ENCODE measurements at places on chromosomes 1 and 21.

DNA sequence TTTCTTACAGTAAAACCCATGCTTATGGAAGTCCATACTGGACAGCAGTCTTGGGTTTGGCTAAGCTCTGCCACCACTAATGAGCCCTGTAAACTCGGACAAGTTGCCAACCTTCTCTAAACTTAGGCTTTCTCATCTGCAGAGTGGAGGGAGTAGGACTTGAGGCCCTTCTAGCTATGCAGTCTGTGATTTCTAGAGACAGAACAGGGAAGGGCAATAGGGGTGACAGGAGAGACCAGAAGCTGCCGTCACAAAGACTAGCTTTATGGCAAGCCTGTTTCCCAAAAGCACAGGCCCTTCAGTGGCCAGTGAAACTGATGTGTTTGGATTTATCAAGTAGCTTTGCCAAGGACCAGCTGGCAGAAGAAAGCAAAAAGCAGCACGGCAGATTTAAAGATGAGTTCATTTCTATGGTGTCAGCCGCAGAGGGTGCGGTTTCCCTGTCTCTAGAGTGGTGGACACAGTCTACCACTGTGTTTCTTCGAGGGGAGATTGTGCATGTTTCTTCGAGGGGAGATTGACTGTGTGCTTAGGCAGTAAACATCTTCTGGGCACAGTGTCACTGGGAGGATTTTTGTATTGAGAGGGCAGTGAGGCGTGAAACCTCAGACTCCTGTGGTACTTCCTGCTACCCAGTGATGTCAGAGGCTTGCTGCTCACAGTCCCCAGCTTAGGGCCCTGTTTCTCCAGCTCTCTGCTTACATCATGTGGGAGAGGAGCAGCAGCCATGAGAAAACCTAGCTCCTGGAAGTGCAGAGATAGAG is 119.0 kb downstream of the ROR1 start:
- H3K4me1 ChIP-seq: peaks cover 15% of the 10 kb centered on the region
- no peaks in the 10 kb centered on the region for H3K36me3 ChIP-seq
- no peak overlapping the region for H3K27ac ChIP-seq
- no peaks in the 10 kb centered on the region for H3K27me3 ChIP-seq

DNA sequence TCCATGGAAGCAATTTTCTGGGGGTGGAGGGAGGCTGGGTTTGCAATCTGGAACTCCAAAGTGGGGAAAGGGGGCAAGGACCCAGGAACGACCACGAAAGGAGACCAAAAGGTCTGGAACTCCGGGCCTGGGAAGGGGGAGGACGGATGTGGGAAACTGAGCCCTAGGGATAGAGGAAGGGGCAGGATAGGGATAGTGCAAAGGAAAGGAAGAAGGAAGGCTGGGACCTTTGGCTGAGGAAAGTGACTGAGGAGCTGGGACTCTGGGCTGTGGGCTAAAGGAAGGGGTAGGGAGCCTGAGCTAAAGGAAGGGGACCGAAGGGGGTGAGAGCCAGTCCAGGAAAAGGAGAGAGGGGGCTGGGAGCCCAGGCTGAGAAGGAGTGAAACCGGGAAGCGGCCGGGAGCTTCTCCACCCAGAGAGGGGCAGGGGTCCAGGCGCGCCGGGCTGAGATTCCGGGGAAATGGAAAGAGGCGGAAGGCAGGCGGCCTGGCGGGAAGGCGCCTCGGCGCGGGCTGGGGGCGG is 395 bp downstream of the SLC9A1 start:
- H3K27me3 ChIP-seq: no peaks in the 10 kb centered on the region
- H3K4me1 ChIP-seq: peaks cover 13% of the 10 kb centered on the region
- peaks cover 18% of the 10 kb centered on the region for H3K36me3 ChIP-seq
- peak overlapping the region; percentile 62 for H3K4me3 ChIP-seq
- DNase-seq: no peak

GRCh38 chr1:73910466-73910865 is 287.5 kb downstream of the LRRIQ3 start:
- DNase-seq: no peak
- H3K27ac ChIP-seq: no peak overlapping the region
- H3K4me1 ChIP-seq: no peaks in the 10 kb centered on the region
- no peaks in the 10 kb centered on the region for H3K36me3 ChIP-seq
- H3K27me3 ChIP-seq: no peaks in the 10 kb centered on the region

DNA sequence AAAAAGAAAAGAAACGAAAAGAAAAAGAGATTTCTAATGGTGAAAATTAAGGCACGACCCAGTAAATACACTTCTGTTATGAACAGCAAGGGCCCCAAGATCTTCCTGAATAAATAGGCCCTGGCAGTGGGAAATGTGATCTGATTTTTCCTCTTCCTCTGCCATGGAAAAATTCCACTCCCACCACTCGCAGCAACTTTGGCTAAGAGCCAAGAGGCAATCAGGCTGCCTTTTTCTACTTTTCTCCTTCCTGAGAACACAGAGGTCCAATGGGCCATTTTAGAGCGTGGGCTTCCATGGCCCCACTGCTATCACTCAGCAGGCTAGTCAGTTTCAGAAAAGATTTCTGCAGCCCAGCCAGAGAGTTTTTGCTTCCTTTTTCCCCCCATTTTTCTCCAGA is 33.7 kb upstream of the AK4 start:
- no peak for DNase-seq
- no peaks in the 10 kb centered on the region for H3K4me1 ChIP-seq
- no peaks in the 10 kb centered on the region for H3K27me3 ChIP-seq
- H3K4me3 ChIP-seq: no peak overlapping the region
- no peak overlapping the region for H3K27ac ChIP-seq

DNA sequence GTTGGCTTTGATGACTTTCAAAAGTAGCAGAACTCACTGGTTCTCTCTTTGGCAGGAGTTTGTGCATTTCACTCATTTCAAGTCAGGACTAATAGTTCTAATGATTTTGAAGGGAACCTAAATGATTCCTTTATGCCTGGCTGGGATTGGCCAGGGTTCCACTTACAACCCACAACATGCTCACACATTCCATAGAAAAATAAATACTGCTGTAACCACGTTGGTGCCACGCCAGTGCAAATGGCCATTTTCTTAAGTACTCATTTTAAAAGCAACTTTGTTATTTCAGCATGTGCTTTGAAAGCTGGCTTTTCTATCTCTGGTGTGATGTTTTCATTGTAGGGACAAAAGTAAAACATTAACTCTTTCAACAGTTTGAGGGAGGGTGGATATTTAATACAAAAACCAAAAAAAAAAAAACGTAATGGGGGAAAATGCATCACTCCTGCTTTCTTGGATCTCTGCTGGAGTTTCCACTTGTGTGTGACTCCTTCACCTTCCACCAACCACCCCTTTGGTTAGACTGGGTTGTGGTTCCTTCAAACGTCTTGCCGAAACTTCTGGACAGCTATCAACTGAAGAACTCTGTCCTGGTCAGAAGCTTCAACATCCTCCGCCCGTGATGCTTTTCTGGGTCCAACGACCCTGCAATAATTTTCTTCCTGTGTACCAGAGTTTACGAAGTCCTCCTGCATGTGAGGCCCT is 300.4 kb upstream of the RUNX1 start:
- no peak overlapping the region for H3K4me3 ChIP-seq
- no peak for DNase-seq
- H3K27ac ChIP-seq: no peak overlapping the region
- H3K27me3 ChIP-seq: no peaks in the 10 kb centered on the region

GRCh38 chr1:36510418-36510817 is 27.7 kb upstream of the CSF3R start:
- no peaks in the 10 kb centered on the region for H3K4me1 ChIP-seq
- no peaks in the 10 kb centered on the region for H3K27me3 ChIP-seq
- H3K27ac ChIP-seq: no peak overlapping the region
- H3K36me3 ChIP-seq: no peaks in the 10 kb centered on the region

GRCh38 chr21:46397993-46398392 is 60.7 kb upstream of the DIP2A start:
- H3K27ac ChIP-seq: no peak overlapping the region
- no peaks in the 10 kb centered on the region for H3K4me1 ChIP-seq
- no peak for DNase-seq
- no peak overlapping the region for H3K4me3 ChIP-seq

GRCh38 chr1:28509705-28510272 is 3.9 kb downstream of the RCC1 start:
- no peak for DNase-seq
- H3K4me3 ChIP-seq: no peak overlapping the region
- peak overlapping the region; percentile 99 for H3K27ac ChIP-seq
- peaks cover 79% of the 10 kb centered on the region for H3K36me3 ChIP-seq
- no peaks in the 10 kb centered on the region for H3K27me3 ChIP-seq
- peaks cover 23% of the 10 kb centered on the region for H3K4me1 ChIP-seq

DNA sequence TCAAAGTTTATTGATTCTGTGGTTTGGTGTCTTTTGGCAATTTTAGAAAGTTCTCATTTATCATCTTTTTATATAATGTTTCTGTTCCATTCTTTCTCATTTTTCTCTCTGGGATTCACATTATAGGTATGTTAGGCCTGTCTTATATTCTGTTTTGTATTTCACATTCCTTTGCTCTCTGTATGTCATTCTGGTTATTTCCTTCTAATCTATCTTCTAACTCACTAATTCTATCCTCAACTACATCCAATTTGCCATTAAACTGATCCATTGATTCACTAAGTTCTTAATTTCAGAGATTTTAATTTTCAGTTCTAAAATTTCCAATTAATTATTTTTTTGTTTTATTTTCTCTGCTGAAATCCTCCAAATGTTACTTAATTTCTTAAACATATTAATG is 234.8 kb downstream of the FOXD2 start:
- H3K27ac ChIP-seq: no peak overlapping the region
- H3K27me3 ChIP-seq: no peaks in the 10 kb centered on the region
- no peaks in the 10 kb centered on the region for H3K4me1 ChIP-seq
- DNase-seq: no peak
- H3K36me3 ChIP-seq: no peaks in the 10 kb centered on the region

- H3K36me3 ChIP-seq: no peaks in the 10 kb centered on the region
- H3K27ac ChIP-seq: peak overlapping the region; percentile 92
- peak; percentile 89 for DNase-seq
- H3K27me3 ChIP-seq: no peaks in the 10 kb centered on the region
Measured at GRCh38 chr1:171438441-171438840, 46.9 kb upstream of the PRRC2C start.

DNA sequence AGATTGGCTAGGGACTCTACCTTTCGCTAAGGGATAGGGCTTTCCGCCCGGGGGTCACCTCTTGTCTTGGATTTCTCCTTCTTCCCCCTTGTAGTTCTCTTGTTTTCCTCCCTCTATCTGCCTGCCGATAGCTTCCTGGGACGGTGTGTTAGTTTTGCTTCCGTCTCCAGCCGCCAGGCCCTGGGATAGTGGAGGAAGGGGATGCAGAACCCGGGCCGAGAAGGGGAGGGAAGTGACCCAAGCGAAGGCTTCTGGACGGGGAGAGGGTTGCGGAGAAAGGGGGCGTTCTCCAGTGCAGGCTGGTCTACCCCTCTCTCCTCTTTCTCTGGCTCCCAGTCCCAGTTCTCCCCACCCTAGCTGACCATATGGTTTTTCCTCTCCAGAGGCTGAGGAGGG is 871 bp downstream of the TUFT1 start:
- peak overlapping the region; percentile 80 for H3K4me3 ChIP-seq
- no peak for DNase-seq
- H3K4me1 ChIP-seq: peaks cover 38% of the 10 kb centered on the region
- peak overlapping the region; percentile 99 for H3K27ac ChIP-seq
- peaks cover 53% of the 10 kb centered on the region for H3K36me3 ChIP-seq

GRCh38 chr1:240888039-240888786 is 276.3 kb upstream of the GREM2 start:
- no peaks in the 10 kb centered on the region for H3K36me3 ChIP-seq
- no peak for DNase-seq
- H3K4me3 ChIP-seq: no peak overlapping the region
- no peaks in the 10 kb centered on the region for H3K4me1 ChIP-seq
- no peak overlapping the region for H3K27ac ChIP-seq
- H3K27me3 ChIP-seq: no peaks in the 10 kb centered on the region

DNA sequence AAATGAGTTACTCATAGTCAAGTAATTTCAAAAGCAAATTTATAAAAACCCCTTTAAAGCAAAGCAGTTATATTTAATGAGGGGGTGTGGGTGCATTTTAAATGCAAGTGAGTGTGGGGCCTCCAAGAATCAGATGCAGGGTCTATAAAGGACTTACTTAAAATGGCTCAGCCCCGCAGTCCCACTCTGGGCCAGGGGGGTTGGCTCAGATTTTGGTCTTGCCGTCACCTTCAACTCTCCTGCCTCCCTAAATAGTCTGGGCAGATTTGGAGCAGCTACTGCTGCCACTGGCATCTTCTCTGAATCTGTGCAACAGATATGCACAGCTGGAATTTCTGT is 16.2 kb downstream of the AMPD2 start:
- H3K4me1 ChIP-seq: no peaks in the 10 kb centered on the region
- no peaks in the 10 kb centered on the region for H3K27me3 ChIP-seq
- H3K27ac ChIP-seq: no peak overlapping the region
- no peak for DNase-seq
- peaks cover 9% of the 10 kb centered on the region for H3K36me3 ChIP-seq

DNA sequence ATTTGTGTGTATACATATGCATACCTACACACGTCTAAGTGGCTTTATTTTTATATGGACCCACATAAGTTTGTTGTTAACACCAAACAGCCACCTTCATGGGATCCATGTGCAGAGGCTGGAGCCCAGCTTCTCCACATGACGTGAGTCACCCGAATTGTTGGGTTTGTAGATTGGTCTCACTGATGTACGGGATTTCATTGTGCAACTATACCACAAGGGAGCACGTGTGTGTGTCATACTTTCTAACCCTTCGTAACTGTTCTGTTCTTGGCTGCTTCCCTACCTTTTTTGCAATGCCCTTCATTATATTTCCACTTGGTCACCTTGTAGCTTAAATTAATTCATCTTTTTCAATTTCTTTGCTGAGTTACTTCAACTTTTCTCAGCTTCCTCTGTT is 21.0 kb downstream of the SPRTN start:
- no peaks in the 10 kb centered on the region for H3K27me3 ChIP-seq
- no peaks in the 10 kb centered on the region for H3K36me3 ChIP-seq
- H3K4me1 ChIP-seq: peaks cover 5% of the 10 kb centered on the region
- no peak overlapping the region for H3K27ac ChIP-seq

- no peak overlapping the region for H3K27ac ChIP-seq
- no peak for DNase-seq
- H3K4me3 ChIP-seq: no peak overlapping the region
- 0 out of 2 replicates have a peak, but pooled peaks cover 6% of the 10 kb centered on the region for H3K36me3 ChIP-seq
Measured at GRCh38 chr21:46299167-46299566, 13.0 kb downstream of the YBEY start.

GRCh38 chr1:147741065-147741464 is 19.3 kb downstream of the GJA5 start:
- no peaks in the 10 kb centered on the region for H3K4me1 ChIP-seq
- no peak overlapping the region for H3K4me3 ChIP-seq

DNA sequence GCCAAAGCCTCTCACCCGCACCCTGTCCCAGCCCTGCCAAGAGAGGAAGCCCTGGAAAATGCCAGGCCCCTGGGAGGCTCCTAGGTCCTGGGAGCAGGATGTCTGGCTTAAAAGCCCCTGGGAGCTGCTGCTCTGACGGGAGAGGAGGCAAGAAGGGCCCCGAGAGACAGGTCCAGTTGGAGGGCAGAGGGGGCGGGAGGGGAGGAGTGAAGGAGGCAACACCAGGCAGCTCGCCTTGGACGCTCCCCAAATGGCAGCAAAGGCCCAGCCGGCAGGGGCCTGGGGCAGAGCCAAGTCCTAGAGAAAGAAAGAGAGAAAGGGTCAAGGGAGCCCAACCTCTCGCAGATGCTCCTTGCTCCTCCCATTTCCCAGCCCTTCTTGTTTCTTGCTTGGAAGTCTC is 6.8 kb downstream of the ETV3L start:
- no peaks in the 10 kb centered on the region for H3K4me1 ChIP-seq
- no peaks in the 10 kb centered on the region for H3K27me3 ChIP-seq
- no peak overlapping the region for H3K4me3 ChIP-seq
- H3K36me3 ChIP-seq: no peaks in the 10 kb centered on the region

Data from RWPE2 (cell line).